WERI-Rb-1 (cell line): ENCODE measurements at places on chromosomes 2 and 18.

GRCh38 chr2:26238311-26238958 is 6.0 kb downstream of the HADHA start:
- DNase-seq: no peak

DNA sequence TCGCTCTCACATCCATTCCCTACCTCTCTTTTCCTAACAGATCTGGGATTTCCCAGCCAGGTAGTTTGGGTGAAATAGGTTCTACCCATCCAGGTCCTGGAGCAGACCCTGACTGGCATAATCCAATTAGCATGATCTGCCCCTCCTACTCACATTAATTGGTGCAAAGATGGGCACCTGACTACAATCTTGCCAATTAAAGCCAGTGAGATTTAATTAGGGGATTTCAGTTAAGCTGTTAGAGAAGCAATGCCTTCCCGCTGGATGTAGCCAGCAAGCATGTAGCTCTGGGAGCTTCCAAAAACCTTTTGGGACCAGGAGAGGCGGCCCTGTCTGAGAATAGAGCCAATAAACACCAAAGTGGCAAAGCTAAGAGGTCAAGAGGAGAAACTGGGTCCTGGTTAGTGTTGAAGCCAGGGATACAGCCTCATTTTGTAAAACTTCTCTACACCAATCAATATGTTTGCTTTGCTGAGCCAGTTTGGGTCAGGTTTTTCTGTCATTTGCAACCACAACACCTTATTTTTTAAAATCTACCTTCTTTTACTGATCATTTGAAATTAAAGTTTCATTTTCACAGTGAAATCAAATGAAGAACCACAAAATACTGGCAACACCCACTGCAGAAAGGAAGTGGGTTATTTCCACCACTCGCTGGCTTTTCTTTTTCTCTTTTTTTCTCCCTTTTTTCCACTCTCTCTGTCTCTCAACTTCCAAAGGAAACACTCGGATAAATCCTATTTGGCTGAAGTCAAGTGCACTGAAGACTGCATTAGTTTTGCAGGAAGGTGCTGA is 3.2 kb upstream of the TTC39C start:
- no peak for DNase-seq

DNA sequence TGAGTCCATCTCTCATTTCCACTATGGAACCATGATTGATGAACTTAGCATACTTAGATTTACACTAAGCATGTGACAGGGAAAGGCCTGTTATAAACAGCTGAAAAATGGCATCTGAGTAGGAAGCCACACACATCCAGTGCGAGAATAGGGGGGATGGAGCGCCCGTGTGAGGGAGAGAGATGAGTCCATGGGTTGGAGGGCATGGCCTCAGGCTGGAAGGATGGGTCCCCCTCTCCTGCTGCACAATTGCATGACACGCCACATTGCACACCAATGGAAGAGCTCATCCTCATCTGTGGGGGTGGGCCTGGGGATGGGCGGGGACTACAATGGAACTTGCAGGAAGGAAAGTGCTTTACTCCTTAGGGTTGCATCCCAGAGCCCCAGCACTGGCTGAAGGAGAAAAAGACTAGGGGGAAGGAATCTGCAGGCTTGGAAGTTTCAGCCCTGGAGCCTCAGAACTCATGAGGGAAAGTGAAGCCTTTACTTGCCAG is 46.4 kb upstream of the CXCR4 start:
- no peak for DNase-seq

GRCh38 chr2:62568983-62569837 is 63.2 kb upstream of the TMEM17 start:
- DNase-seq: no peak

DNA sequence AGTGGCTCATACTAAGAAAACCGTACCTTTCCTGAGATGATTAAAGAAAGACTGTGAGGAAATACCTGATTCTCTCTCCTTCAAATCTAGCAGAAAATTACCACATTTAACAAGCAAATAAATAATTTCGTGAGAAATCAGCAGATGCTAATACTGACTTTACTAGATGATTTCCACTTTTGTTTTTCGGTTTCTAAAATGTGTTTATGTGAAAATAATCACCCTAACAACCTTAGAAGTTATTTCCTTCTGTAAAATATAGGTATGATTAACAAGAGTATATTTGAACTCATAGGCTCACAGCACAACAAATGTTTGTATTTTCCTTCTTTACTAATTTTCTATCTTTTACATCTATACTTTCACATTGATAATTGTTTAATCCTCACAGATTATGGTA is 594.1 kb upstream of the FAM98A start:
- no peak for DNase-seq

GRCh38 chr2:177155631-177156030 is 57.0 kb upstream of the HNRNPA3 start:
- DNase-seq: no peak

GRCh38 chr18:21454725-21455124 is 145.8 kb downstream of the ESCO1 start:
- DNase-seq: no peak

DNA sequence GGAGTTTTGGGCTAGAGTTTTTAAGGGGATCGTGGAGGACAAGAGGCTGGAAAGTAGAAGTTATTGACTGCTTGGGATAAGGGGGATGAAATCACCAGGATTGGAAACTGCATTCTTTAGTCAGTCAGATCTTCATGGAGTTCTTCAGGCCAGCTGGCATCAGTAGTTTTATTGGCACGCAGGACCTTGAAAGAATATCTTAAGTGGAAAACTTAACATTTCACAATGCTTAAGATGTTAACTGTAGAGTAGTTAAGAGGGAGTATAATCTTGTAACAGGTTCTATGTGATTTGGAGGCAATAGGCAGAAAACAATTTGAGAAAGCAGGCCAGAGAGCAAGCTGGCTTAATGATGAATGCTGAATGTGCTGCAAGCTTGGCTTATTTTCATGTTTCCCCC is 300.4 kb upstream of the KCNH7 start:
- no peak for DNase-seq

DNA sequence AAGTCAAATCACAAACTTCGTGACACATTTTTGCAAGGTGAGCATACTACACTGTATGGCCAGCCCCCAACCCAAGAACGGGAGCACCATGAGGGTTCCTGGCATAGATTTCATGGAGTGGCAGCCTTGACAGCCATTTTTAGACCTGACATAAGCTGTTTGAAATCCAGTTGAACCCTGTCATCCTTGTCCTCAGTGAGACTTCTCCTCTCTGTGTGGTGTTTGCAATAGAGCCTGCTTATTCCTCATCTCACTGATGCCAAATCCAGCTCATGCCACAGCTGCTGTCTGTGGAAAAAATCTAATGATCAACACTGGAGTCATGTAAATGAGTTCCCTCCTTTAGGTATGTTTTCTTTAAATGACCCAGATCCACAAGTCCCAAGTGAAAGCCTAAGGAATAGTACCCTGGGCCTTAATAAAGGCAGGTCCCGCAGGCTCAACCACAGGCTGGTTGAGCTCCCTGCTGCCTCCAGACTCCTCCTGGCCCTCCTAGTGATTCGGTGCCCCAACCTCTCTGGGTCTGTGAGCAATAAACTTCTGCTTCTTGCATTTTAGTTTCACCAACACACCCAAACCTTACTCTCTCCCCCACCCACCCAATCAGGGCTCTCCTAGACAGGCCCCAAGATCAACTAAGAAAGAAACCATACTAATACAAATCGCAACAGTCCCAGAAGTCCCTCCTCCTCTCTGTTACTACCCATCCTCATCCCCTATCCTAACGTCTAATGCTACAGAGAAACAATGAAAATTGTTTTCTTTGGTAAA is 8.4 kb upstream of the CREG2 start:
- DNase-seq: no peak

DNA sequence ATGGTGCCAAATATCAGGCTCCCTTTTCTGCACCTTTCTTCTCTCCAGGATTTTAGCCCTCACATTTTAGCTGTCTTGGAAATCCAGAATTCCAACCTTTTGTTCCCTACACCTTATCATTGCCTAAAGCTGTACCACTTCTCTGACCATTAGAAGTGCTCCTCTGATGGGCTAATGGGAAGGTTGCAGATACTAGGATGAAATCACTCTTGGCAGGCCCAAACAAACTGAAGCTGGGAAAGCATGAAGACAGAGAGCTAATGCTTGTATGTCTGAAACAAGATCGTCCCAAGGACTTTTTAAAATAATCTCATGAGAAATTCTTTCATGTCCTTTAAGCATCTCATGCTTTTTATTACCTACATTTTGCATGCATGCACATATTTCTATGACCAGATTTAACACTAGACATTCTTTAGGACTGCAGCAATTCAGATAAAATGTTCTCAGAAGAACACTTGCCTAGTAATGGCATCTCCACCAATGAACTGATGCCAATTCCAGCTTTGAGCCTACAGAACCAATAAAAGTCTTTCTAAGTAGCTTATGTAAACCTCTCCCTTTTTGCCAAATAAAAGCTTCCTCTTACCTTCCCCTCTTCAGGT is 98.4 kb upstream of the OSR1 start:
- DNase-seq: no peak

- peak; percentile 93 for DNase-seq
Measured at GRCh38 chr2:230870544-230871360, 6.0 kb downstream of the ITM2C start.

- no peak for DNase-seq
Measured at GRCh38 chr18:36023336-36023735, 44.0 kb downstream of the RPRD1A start.

GRCh38 chr2:120283649-120284048 is 31.0 kb downstream of the RALB start:
- DNase-seq: no peak
